Suppressor macrophage (primary cell): ENCODE measurements at places on chromosomes 4 and X.

DNA sequence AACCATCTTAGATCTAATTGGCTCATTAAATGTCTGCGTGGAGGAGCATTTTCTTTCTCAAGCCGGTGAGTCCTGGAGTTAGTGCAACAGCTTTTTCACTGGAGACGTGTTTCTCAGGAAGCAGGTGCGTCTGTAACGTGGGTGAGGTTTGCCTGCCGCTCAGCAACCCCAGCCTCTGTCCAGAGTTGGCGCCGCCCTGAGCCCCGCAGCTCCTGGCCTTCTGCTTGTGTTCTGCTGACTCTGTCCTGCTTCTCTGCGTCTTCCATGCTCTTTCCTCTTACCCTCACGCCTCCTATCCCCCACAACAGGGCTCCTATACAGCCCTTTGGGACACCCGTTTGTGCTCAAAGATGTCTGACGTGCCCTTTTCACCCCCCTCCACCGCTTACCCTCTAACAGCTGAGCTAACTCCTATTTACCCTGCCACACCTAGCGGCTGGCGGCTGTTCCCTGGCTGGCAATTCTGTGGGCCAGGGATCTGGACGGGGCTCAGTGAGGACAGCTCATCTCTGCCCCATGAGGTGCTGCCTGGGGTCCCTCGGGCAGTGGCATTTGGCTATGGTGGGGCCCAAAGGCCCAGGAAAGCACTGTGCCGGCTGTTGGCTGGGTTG is 18.8 kb downstream of the DOK7 start:
- no peak for DNase-seq

DNA sequence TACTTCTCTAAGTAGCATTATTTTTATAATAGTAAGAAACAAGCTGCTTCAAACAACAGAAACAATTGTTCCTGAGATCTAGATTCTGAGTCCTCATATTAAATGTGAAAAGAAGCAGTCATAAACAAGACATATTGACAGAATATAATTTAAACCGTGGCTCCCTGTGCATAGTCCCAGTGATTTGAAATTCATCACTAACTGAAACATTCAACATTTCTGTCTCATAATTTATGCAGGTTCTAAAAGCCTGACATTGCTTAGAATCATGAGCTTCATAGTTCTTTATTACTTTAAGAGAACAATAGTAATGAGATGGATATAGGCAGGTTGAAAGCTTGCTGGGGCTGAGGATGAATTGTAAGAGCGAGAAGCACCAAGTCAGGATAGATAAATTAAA is 375.5 kb upstream of the MAGEB18 start:
- no peak for DNase-seq

- no peak for DNase-seq
Observed at GRCh38 chr4:141027421-141027820, 105.8 kb downstream of the RNF150 start.

DNA sequence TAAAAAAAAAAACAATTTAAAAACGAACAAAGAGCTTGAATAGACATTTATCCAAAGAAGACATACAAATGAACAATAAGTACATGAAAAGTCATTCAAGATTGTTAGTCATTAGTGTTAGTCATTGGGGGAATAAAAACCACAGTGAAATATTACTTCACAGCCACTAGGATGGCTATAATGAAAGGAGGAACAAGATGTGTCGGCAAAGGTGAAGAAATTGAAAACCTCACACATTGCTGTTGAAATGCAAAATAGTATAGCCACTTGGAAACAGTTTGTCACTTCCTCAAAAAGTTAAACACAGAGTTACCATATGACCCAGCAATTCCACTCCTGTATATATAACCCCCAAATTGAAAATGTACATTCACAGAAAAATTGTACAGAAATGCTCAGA is 45.2 kb upstream of the SLC39A8 start:
- peak; percentile 61 for DNase-seq

DNA sequence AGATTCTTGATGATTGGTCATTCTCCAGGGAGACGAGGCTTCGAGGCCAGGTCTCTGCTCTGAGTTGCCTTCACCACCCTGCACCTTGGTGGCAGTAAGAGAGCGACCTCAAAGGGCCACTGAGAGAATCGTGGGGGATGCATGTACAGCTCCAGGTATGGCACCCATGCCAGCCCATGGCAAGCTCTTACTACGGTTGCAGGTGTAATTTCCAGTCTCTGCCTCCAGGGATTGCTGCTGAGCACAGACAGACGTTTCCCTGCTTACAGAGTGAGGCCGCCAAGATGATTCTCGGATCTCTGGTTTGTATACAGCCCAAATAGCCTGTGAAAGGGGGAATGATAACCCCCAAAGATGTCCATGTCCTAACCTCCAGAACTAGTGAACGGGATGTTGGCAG is 16.3 kb upstream of the DRD5 start:
- peak; percentile 58 for DNase-seq

DNA sequence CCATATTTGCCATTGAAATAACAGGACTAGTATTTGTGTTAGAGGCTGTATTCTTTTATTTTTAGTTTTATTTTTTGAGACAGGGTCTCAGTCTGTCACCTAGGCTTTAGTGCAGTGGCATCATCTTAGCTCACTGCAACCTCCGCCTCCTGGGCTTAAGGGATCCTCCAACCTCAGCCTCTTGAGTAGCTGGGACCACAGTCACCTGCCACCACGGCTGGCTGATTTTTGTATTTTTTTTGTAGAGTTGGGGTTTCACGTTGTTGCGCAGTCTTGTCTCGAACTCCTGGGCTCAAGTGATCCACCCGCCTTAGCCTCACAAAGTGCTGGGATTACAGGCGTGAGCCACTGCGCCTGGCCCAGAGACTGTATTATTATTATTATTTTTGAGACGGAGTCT is 15.3 kb downstream of the TMEM131L start:
- no peak for DNase-seq

GRCh38 chr4:140112576-140112975 is 41.4 kb downstream of the MAML3 start:
- DNase-seq = no peak

GRCh38 chr4:54231768-54232688 is 2.9 kb downstream of the PDGFRA start:
- no peak for DNase-seq

DNA sequence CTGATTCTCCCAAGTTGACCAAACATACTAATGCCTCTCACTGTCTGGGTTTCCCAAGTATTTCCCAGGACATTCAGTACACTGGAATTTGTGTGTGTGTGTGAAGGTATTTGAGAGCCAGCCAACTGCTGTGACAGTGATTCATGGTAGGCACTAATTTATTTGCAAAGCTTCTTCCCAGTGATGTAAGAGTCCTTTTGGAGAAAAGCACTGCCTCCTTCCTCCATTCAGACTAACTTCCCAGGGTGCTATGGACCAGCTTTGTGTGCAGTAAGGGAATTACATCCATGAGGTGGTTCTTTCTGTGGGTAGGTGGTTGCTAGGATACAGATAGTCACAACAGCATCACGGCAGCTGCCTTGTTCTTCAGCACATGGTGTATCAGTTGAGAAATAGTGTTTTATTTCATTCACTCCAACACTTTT is 8.7 kb downstream of the EGF start:
- no peak for DNase-seq

GRCh38 chr4:171622729-171623128 is 190.5 kb upstream of the GALNTL6 start:
- DNase-seq = no peak

- DNase-seq = peak; percentile 62
Observed at GRCh38 chr4:156999175-156999517, 27.5 kb upstream of the PDGFC start.

DNA sequence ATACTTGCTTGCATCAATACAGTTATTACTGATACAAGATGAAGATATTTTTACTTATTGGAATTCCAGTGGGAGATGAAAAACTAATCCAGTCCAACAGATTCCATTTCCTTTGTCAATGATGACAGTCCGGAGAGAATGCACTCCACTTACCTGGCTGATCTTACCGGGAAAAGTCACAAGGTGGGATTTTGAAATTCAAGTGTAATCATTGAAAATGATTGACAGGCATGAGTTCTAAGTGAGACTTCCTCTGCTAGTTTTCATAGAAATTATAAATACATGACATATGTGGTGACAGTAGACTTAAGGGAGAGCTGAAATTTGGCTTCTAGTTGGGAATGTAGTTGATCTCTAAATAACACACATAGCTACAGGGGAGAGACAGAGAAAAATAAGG is 859.9 kb downstream of the FAT4 start:
- no peak for DNase-seq

GRCh38 chrX:77935886-77936285 is 25.4 kb downstream of the ATP7A start:
- no peak for DNase-seq

DNA sequence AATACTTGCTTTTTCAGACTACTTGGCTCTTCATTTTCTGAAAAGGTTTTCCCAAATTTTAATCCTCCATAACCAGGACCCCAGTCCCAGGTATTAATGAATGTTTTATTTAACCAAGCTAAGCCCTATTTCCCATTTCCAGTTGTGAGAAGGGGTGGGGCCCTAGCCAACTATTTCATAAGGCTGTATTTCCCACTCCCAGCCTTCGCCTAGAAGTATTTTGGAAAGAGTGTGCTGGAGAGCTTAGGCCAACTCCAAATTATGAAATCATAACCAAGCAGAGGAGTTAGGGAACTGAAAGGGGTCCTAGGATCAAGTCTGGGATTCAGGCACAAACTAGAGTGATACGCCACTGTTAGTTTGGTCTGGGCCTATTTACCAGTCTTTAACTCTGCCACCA is 148.4 kb upstream of the GPC4 start:
- DNase-seq = no peak

DNA sequence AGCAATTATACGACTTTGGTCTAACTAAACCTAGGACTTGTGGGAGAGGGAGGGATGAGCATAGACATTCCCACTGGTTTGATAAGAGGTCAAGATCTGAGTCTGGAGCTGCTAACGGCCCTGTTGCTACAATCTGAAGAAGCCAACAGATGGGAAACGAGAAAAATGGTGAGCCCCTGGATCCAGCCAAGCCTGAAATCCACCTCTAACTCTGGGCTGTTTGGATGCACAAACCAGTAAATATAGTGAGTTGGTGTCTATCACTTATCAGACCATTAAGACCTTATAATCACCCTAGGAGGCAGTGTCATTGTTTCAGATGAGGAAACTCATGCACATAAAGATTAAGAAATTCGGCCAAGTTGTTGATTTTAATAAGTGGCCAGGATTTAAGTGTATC is 50.5 kb downstream of the ADGRA3 start:
- no peak for DNase-seq

DNA sequence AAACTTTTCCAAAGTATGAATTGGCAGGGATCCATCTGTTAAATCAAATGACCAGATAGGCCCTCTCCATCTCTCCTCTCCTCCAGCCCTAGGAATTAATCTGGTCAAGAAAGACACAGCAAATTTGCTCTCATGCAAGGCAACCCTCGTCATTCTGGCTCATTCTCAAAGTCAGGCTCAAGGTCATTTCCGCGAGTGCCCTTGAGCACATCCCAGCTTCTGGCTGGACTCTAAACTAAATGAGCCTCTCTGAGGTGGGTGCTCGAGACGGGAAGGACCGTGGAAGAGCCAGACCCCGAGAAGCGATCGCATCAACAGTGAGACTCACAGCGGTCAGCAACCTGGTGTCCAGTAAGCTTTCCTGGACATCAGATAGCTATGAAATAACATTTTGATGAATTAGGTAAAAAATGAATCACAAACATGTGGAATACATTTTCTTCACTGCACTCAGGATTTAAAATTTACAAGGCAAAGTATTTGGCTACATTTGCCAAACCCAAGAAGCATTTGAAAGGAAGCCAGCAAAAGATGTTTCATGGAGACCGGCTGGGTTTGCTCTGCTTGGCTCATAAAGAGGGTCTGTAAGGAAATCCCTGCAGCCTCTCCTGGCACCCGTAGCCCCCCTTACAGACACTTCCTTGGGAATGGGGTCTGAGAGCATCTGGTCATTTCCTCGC is 121.0 kb downstream of the ENPP6 start:
- no peak for DNase-seq

DNA sequence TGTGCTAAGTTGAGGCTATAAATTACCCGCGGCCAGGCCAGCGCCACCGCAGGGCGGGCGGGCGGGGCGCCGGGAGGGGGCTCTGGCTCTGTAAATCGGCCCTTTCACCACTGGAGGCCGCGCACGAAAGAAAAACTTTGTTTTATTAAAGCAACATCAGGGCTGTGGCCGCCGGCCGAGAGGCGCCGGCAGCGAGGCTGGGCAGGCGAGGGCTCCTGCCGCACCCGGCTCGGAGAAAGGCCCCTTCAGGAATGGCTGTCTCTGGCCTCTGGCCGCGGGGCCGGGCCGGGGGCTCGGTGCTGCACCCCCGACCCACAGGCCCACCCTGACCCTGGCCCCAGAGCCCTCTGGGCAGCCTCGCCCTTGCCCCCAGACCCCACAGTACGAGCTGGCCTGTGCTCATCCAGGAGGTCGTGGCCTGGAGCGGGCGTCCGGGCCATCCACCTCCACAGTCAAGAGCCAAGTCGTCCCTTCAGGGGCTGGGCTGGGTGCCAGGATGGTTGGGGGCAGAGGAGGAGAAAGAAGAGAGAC is 29.5 kb upstream of the FGFR3 start:
- peak; percentile 43 for DNase-seq

GRCh38 chr4:1305781-1306455 is 16.2 kb downstream of the MAEA start:
- no peak for DNase-seq

DNA sequence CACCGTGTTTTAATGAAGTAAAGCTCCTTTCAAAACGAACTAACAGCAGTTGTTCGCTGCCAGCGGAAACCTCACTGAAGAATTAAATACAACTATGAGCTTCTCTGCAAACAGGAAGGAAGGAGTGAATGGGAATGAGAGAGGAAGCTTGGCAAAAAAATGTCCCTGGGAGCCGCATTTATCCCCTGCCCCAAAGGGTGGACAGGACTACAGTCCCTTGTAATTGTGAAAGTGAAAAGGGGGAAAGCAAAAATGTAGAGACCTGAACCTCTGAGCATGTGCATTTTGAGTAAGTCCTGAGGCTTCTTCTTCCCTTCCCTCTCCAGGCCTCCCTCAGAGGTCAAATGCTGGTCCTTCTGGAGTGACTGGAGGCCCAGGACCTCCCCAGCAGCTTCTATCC is 53.8 kb upstream of the BMP2K start:
- no peak for DNase-seq

DNA sequence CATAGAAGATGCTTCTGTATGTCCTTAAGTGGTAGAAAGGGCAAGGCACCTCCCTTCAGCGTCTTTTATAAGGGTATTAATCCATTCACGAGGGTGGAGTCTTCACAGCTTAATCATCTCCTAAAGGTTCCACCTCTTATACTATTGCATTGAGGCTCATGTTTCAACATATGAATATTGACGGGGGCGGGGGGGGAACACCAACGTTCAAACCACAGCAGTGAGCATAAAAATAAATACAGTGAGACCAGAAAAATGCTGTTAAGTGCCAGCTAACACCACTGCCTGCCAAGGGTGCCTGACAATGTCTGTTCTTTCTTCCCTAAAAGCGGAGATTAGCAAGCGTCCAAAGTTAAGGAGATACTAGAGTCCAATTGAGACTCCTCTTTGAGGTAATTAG is 323.3 kb downstream of the STK32B start:
- DNase-seq = no peak
